Left hindlimb (tissue), 1 donor: ENCODE measurements at places on chromosomes 16 and 17.

DNA sequence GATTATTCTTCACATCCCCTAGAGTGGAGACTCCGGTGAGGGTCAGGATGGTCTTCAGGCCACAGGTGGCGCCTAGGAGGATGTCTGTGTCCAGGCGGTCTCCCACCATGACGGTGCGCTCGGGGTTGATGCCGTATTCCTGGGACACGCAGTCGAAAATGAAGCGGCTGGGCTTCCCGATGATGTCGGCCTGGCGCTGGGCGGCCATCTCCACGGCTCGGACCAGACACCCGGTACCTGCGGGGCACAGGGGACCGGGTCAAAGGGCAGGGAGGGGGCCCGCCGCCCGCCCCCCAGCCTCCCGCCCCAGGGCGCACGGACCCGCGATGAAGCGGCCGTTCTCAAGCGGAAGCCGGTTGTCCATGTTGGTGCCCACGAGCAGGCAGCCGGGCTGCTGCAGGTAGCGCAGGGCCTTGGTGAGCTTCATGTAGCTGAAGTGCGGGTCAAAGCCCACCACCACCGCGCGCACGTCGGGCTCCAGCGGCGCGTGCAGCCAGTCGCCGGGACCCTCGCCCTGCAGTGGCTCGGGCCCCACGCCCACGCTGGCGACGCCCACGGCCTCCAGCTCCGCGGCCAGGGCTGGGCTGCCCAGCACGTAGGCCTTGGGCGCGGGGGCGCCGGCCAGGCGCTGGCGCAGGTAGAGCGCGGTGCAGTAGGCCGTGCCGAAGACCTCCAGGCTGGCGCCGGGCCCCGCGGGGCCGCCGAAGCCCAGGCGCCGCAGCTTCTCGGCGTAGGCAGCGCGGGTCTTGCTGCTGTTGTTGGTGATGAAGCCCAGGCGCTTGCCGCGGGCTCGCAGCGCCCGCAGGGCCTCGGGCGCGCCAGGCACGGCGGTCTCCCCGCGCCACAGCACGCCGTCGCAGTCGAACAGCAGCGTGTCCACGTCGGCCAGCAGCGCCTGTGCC, 572 bp downstream of the PGP start:
- no peak for DNase-seq

GRCh38 chr16:55660828-55661227, 5.0 kb downstream of the SLC6A2 start:
- no peak for DNase-seq

GRCh38 chr17:41176744-41177387, 1.2 kb downstream of the KRTAP4-2 start:
- no peak for DNase-seq

DNA sequence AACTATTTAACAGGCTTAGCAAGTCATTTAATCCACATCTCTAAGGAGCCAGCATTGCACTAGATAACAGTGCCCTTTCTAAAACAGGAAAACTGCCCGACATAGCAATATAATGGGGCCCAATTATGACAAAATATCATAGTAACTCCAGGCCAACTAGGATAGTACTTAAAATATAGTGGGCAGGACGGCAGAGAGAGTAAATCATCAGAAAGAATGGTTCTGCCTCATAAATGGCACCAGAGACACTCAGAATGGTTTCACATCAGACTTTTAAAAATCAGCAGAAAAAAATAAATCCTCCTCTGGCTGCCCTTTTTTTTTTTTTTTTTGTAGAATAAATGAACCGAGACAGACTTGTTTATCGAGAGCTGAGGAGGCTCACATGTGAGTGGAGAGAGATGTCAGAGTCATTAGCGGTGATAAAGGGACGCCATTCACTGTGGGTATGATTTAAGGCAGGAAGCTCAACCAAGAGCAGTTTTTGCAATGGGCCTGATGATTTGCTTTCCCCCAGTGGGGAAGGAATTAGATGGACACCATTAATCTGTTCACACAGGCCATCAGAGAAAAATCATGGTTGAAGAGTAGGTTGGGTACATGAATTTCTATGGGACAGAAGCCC, 62.6 kb downstream of the CPPED1 start:
- no peak for DNase-seq

GRCh38 chr17:55344514-55344997, 77.1 kb downstream of the MMD start:
- no peak for DNase-seq

GRCh38 chr17:6429266-6429665, 5.7 kb downstream of the AIPL1 start:
- DNase-seq: no peak

GRCh38 chr16:88686062-88686438, 257 bp downstream of the SNAI3 start:
- no peak for DNase-seq

DNA sequence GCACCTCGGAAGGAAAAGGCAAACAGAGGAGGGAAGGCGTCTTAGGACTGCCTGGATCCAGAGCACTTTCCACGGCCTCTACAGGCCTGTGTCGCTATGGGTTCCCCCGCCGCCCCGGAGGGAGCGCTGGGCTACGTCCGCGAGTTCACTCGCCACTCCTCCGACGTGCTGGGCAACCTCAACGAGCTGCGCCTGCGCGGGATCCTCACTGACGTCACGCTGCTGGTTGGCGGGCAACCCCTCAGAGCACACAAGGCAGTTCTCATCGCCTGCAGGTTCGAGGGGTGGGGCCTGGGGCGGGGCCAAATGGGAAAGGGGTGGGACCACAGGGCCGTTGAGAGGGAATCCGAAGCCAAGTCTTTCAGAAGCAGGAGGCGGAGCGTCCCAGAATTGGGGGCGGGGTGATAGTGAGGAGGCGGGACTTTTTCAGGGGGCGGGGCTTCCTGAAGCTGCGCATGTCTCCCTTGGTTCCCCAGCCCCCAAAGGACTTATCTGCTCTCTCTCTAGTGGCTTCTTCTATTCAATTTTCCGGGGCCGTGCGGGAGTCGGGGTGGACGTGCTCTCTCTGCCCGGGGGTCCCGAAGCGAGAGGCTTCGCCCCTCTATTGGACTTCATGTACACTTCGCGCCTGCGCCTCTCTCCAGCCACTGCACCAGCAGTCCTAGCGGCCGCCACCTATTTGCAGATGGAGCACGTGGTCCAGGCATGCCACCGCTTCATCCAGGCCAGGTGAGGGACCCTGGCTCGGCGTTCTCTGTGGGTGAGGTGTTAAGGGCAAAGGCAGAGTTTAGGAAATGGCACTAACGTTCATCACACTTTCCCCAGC, 939 bp downstream of the BCL6B start:
- peak; percentile 89 for DNase-seq

DNA sequence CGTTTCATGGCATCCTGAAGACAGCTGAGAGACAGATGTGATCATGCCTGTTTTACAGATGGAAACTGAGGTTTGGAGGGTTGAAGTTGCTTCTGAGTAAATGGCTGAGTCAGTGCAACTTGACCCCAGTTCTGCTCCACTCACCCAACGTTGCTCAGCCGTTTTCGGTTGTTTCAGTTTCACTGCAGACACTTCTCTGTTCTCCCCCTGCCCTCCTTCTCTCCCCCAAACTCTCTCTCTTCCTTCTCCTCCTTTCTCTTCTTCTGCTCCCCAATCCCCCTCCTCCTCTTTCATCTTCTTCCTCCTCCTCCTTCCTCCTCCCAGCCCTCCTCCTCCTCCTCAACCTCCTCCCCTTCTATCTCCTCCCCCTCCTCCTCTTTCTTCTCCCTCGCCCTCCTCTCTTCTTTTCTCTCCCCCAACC, 9.4 kb upstream of the CEP20 start:
- DNase-seq: no peak

GRCh38 chr16:87648236-87648635, 45.9 kb downstream of the JPH3 start:
- no peak for DNase-seq

DNA sequence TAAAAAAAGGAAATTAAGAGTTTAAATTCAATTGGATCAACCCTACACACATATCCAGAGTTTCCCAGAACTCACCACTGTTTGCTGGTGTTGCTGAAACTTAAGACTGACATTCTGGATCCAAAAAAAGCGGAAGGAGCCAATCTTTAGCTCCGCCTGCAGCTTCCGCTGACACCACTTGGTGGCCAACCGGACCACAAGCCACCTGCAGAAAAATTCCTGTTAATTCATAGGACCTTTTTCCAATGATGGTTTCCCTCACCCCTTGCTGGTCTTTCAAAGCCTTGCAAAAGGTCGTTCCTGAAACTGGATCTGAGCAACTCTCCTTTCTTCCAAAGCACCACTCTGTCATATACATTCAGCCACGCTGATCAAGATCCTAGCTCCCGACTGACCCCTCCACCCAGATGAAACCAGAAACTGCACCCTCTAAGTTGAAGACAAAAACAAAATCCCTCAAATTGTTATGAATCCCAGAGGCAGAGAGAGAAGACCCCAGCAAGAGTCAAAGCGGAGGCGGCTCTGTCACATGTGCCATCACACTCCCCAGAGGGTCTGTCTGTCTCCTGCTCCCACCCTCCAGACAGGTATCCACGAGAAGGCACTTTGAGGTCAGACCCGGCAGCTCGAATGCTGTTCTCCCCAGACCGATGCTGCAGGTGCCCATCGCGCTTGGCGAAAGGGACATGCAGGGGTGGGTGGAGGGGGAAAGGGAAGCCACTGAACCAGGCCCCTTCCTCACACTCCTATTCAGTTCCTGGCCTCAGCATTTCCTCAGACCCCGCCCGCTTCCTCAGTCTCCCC, 773 bp downstream of the BLTP2 start:
- DNase-seq: no peak

DNA sequence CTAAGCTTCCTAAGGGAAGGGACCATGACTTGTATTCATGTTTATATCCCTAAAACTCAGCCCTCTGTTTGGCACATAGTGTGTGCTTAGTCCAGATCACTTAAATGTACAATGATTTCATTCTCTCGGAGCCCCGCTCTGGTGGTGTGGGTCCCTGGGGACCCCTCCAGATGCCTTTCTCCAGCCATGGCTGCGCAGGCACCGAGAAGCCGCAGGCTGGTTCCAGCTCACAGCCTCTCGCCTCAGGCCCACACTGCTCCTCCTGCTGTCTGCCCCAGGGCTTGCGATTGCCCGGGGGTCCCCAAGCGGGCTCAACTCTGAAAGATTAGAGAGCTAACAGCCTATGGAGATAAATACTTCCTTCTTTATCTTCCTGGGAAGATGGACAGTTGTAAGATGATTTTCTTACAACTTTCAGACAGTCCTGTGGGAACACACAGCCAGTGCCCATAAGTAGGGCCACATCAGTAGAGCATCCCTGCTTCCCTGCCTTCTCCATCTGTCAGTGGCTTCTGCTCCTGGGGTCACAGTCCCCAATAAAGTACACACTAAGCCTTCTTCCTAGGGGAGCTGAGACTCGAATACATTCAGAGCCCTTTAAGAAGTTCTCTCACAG, 66.2 kb downstream of the CENPV start:
- peak; percentile 40 for DNase-seq

DNA sequence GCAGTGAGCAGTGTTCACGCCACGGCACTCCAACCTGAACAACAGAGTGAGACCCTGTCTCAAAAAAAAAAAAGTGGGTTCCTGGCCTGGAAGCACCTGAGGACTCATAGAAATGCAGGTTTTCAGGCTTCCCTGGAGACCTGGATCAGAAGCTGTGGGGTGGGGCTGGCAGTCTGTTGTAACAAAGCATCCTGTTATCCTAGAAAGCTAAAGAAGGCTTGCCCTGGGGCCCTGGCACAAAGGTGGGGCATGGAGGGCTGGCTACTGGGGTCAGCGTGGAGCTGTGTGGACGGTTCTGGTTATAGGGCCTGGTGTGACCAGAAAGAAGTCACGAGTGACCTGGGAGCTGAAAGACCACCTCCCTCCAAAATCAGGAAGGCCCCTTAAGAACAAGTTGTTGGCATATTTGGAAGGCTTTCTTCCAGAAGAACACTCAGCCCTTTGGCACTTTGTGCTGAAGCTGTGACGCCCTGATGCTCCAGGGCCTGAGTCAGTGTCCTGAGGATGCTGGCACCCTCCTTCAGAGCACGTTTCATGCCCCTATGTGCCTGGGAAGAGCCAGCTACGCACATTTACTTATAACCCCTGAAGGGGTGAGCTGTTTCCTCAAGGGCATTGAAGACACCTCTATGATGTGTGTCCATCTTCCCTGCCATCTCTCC, 6.2 kb downstream of the CRISPLD2 start:
- DNase-seq: no peak
